Stimulated activated CD4-positive, alpha-beta T cell treated with anti-CD3 and anti-CD28 coated beads, Interleukin-4, amount 100 ng/mL, for 48 hours (primary cell): ENCODE measurements at places on chromosomes 6 and 20.

GRCh38 chr6:121838842-121839241, 403.4 kb downstream of the GJA1 start:
- DNase-seq: no peak

GRCh38 chr6:117613920-117614560, 11.7 kb upstream of the GOPC start:
- no peak for DNase-seq

DNA sequence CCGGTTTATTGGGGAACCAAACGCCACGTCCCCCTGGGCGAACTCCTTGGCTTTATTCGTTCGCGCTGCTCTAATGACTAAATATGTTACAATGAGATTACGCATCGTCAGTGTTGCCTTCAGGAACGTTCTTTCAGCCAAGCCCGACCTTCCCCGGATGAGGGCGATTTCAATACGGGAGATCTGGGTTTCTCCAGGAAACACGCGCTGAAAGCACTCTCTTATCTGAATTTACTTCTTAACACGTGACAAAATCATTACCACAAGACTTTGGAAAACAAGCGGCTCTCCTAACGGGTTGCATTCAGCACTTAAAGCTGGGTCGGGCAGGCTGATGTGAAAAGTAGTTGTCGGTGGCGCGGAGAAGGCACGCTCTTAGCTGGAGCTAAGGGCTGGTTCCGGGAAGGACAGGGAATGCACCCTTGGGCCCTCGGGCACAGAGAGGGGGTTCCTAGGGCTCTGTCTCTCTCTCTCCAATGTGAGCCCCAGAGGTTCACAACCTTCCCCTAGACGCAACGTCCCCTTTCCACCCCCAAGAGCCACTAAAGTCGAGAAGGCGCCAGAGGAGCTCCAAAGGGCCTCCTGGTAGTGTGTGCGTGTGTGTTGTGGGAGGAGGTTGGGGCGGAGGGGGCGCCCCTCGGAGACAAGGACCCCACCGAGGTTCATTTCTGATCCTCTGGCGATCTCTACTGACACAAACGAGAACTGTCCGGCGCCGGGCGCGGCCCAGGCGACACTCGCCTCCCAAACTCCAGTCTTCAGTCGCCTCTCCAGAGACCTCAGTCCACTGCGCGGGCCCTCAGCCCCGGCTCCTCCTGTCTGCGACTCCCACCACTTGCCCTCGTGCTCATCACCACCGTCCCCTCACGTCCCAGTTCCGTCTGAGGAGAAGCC, 7.1 kb upstream of the NKX2-2 start:
- no peak for DNase-seq

DNA sequence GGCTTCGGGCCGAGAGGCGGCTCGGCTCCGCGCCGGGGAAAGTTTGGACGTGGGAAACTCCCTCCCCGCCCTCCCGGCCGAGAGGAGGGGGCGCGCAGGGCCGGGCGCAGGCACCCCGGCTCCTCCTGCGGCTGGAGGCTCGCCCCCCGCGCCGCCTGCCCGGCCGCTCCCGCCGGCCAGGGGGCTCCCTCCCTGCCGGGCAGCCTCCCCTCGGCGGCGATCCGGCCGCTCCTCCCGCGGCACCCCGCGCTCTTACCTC, 370 bp downstream of the CDH22 start:
- DNase-seq: no peak

GRCh38 chr20:2455771-2456497, 14.7 kb downstream of the SNRPB start:
- DNase-seq: no peak

DNA sequence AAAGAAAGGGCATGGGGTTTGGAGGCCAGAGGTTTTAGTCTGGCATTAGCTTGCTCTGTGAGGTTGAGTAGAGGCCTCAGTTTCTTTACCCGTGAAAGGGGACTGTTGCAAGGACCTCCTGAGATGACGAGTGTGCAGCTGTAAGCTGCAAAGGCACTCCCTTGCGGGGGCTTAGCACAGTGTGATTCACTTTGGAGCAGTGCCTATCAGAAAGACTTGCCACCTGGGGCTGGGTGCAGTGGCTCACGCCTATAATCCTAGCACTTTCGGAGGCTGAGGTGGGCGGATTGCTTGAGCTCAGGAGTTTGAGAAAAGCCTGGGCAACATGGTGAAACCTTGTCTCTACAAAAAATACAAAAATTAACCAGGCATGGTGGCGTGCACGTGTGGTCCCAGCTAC, 7.5 kb upstream of the BAK1 start:
- no peak for DNase-seq

GRCh38 chr6:156886409-156886808, 109.2 kb downstream of the ARID1B start:
- DNase-seq: no peak

GRCh38 chr6:45488269-45488668, 110.5 kb upstream of the SUPT3H start:
- DNase-seq: no peak

DNA sequence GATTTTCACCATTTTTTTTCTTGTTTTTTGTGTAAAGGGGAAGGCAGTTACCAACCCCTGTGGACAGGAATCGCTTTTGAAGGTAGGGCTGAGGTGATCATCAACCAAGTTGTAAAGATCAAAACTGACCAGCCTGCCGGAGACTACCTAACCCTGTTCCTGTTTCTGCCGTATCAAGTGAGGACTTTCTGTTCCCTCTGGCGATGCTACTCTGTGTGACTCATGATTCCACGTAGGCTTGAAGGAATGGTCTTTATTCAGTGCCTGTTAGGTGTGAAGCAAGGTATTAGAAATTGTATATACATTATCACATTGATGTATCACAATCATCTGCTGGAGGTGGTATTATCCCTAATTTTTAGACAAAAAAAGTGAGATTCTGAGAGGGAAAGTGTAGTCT, 161.3 kb downstream of the SOX4 start:
- DNase-seq: no peak

- no peak for DNase-seq
Observed at GRCh38 chr6:118544105-118544504, 4.0 kb upstream of the PLN start.

DNA sequence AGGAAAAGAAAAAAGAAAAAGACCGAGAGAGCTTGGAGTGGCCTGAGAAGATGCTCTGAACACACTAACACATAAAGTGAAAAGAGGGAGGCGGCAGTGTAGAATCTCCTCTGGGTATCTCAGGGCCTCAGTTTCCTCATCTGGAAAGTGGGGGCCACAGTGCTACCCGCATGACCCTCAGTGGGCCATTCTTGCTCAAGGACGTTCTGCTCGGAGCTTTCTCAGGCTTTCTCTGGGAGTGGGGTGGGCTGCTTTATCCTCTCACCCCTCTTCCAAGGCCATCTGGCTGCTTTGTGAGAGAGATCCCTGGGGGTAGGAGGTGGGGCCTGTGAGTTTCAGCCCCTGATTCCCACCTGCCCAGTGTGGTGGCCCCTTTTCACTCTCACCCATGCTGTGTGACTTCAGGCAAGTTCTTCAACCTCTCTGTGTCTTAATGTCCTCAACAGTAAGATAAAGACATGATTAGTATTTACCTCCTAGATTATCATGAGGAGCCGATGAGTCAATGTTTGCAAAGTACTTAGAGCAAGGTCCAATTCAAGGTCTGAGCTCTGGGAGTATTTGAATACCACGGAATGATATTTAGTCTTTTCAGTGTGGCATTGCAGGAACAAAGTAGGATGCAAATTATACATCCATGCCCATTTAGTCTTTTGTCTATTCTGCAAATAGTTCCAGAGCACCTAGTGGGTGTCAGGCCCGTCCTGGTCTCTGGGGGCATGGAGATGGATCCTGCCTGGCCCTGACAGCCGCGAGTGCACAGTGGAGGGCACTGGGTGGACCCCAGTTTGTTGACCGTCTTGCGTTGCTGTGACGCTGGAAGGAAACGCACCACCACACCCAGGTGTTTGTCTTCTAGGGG, 34.3 kb downstream of the SRC start:
- no peak for DNase-seq

- DNase-seq: no peak
Observed at GRCh38 chr6:54624779-54625178, 221.8 kb upstream of the FAM83B start.

- DNase-seq: no peak
Observed at GRCh38 chr6:11766043-11766442, 12.6 kb downstream of the ADTRP start.

- no peak for DNase-seq
Observed at GRCh38 chr20:33675136-33675959, 1.1 kb upstream of the NECAB3 start.

DNA sequence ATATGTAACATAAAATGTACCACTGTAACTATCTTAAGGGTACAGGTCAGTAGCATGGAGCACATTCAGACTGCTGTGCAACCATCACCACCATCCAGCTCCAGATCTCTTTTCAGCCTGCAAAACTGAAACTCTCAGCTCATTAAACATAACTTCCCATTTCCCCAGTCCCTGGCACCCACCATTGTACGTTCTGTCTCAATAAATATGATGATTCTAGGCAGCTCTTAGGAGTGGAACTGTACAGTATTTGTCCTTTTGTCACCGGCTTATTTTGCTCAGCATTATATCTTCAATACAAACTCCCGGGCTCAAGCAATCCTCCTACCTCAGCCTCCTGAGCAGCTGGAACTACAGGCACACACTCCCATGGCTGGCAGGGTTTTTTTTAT, 1.5 kb downstream of the ZC3H12D start:
- no peak for DNase-seq

DNA sequence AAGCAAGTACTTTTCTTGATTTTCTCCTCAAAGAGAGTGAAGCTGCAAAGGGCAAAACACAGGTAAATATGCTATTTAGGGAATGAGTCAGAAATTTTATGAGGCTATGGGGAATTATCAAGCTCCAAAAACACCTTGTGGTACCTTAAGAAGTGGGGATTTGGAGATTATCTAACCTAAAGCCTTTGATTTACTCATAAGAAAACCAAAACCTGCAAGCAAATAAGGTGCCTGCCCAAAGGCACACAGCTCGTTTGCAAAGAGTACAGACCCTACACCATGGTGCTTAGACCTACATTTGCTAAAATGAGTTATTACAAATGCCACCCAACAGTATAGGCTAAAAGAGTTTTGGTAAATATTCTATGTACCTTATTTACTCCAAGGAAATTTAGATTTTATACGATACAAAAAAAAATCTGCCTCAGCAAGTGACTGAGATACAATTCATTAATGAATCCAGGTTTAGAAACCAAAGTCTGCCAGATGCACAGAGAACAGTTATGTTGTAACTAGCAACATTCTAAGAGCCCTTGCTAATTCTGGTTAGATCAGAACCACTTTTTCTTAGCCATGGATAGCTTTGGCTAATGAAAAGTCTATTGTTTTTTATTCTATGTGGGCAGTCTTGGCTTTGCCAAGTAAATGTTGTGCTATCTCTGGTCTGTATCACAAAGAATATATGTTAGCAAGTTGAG, 101.5 kb downstream of the KHDC1L start:
- no peak for DNase-seq

- no peak for DNase-seq
Observed at GRCh38 chr6:107704347-107705013, 119.6 kb downstream of the SCML4 start.

- DNase-seq: no peak
Observed at GRCh38 chr6:130679684-130680083, 147.5 kb upstream of the SMLR1 start.

DNA sequence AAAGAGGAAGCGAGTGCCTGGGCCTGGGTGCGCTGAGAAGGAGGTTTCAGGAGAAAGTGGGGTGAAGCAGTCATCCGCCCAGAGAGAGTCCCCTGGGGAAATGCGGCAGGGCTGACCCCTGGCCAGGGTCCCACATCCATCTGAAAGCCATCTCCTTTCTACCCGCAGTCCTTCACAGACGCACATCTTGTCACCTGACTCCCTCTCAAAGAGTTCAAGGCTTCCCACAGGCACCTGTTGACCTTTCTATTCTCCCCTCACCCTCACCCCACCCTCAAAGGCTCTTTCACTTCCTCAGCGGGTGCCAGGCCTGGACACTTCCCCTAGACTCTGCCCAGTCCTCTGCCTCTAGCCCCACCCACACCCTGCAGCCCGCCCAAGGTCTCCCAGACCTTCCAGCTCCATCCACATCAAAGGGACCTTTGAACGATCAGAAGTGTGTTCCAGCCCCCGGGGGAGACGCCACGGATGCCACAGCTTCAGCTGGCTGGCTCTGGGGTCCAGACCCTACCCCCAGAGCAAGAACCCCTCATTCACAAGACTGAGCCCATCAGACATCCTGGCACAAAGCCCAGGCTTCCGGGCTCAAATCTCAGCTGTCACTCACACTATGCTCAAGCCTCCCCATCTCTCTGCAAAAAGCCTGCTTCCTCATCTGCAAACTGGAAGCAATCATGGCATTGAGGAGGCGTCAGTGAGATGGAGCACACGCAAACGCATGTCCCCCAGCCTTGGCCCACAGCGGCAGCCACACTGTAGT, 2.1 kb downstream of the CTSZ start:
- DNase-seq: peak; percentile 29

GRCh38 chr6:100506651-100507050, 41.9 kb upstream of the SIM1 start:
- no peak for DNase-seq

DNA sequence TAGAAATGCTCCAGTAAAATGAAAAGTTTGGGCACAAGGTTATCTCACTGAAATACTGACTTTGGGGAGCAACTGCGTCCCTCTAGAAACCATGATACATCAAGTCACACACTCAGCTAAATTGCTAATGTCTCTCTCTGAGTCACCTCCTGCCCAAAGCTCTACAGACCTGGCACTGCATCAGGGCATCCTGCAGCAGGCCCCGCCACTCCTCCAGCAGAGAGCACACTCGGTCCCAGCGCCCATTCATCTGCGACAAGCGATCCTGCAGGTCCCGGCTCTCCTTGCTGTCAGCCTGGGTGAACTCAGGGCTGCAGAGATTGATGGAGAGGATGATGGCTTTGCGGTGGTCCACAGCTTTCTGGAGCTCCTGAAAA, 329.0 kb downstream of the ESR1 start:
- no peak for DNase-seq

DNA sequence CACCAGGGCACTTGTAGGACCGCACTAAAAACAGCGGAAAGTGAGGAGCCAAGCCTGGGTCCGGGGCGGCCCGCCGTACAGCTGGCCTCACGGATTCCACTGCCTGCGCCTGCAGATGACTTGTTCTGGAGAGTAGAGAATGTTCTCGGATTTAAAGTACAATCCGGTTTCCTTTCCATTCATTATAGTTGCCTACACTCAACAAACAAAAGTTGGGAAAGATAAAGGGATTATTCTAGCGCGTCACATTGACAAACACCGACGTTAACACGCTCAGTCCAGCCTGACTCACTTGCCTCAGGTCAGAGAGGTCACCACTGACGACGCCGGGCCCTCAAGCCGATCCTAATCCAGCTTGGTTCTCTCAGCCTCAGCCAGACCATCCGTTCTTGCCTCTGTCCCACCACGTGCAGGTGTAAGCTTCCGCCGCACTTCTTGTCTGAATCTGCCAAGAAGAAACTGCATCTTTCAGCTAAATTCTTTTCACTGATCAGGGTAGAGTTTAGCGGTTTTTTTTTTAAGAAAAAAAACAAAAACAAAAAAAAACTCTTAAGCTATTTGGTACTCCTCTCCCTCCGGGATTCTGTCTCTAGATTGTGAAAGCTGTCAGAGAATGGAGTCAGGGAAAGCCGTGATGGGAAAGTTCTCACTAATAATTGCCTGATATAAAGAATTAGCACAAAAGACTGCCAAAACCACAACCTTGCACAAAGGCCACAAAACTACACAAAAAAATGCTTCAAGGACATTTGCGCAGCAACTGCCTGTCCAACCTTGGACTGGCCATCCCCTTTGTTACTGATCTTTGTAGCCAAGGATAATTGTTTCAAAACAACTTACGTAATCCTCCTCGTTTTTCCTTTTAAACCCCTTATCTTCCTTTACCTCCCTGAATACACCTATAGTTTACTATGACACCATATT, 1.1 kb upstream of the PHF10 start:
- peak; percentile 7 for DNase-seq

GRCh38 chr6:166902211-166902755, 54.1 kb downstream of the RNASET2 start:
- DNase-seq: no peak
